ENCODE measurements at places on chromosomes 5 and 9.

DNA sequence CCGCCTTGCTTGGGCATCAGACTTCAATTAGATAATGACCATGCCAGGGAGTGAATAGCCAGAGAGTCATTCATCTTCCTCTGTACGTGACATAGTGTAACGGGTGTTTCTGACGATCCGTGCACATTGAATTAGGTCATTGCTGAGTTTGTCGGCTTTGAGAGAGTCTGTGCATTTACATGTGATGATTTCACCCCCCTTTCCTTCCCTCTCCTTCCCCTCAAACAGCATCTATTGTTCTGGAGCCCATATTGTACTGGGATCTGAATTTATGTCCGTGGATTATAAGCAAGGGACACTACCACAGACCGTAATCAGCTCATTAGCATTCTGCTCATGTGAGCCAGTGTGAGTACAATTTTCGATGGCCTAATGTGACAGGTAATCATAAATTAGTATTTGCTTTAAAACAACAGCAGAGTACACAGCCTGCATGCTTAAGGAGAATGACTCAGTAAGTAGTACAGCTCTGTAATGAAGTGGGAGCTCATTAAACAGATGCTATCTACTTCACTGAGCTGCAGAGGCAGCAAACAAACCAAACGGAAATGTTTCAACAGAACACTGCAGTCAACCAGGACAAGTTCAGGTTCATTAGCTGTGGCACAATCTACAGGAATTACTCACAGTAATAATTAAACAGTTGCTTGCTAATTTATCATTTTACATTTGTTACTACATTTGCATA lies 302.1 kb downstream of the CSNK1G3 start:
- DNase-seq, result no peak

DNA sequence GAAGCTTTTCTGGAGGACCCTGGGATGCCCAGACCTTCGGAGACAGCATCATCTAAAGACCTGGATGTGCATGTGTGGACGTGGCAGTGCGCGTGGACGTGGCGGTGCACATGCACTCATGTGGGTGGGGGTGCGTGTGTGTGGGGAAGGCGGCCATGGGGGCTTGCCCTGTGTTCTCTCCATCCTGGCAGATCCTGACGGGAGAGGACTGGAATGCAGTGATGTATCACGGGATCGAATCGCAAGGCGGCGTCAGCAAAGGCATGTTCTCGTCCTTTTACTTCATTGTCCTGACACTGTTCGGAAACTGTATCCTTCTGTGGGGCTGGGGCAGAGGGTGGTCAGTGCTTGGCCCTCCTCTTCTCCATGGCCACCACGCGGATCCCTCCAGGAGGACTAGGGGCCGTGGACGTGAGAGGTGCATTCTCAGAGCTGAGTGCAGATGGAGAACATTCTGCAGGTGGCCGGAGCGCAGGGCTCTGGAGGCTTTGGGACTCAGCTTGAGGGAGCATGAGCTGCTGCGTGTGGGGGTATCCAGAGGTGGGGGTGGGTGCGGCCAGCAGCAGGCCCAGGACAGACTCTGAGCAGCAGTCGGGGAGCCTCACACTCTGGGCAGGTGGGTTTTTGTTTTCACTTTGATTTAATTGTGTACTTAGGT lies 129.1 kb downstream of the CACNA1B start:
- DNase-seq, result no peak

- no peak for DNase-seq
Measured at GRCh38 chr5:143826951-143827444, 15.0 kb downstream of the HMHB1 start.

GRCh38 chr9:82010711-82011110 lies 22.1 kb downstream of the SPATA31D1 start:
- no peak for DNase-seq

DNA sequence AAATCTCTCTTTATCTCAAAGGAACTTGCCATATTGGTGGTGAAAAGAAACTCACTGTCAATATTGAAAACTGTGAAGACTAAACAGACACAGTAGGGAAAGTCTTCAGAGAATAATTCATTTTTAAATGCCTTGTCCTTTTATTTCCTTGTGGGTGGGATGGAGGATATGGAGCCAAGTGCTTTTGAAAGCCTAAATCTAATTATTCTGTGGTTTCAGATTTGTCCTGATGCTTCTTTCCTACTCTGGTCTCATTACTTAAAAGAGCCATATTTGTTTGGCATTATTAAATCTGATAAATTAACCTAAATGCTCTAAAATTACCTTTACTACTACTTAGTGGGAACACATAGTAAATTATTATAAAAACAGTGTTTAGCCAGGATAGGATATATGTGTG lies 258.3 kb upstream of the EFNA5 start:
- DNase-seq, result no peak

DNA sequence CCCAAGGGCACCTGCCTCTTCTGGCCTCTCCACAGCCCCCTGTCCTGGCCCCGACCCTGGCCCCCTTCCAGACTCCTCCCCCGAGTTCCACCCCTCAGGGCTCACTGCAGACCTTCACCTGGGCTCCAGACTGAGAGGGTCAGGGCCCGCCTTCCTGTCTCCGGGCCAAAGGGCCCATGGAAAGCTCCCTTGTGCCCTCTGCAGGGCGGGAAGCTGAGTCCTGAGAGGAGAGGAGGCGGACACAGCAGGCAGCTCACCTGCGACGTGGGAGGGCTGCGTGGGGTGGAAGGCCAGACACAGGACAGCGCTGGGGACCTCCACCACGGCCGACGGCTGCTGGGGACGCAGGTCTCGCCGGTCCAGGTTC lies 20.6 kb downstream of the DYNC2I2 start:
- no peak for DNase-seq
